ENCODE measurements at places on chromosomes 7 and 10.

DNA sequence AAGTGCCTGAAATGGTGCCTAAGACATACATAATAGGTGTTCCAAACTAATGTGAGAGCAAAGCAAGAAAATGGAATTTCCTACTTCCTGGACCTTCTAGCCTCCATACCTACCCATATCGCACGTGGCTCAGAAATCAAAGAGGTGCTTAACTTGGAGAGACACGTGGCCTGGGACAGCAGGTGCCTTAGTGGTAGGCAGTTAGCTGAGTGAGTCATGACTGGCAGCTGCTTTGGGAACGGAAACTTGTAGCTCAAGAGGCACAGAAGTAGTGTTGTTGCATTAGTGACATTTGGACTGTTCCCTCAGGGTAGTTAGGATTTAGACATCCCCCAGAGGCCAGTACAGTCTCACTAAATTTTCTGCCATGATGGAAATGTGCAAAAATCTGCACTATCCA, 12.0 kb upstream of the BMPER start:
- DNase-seq = no peak

DNA sequence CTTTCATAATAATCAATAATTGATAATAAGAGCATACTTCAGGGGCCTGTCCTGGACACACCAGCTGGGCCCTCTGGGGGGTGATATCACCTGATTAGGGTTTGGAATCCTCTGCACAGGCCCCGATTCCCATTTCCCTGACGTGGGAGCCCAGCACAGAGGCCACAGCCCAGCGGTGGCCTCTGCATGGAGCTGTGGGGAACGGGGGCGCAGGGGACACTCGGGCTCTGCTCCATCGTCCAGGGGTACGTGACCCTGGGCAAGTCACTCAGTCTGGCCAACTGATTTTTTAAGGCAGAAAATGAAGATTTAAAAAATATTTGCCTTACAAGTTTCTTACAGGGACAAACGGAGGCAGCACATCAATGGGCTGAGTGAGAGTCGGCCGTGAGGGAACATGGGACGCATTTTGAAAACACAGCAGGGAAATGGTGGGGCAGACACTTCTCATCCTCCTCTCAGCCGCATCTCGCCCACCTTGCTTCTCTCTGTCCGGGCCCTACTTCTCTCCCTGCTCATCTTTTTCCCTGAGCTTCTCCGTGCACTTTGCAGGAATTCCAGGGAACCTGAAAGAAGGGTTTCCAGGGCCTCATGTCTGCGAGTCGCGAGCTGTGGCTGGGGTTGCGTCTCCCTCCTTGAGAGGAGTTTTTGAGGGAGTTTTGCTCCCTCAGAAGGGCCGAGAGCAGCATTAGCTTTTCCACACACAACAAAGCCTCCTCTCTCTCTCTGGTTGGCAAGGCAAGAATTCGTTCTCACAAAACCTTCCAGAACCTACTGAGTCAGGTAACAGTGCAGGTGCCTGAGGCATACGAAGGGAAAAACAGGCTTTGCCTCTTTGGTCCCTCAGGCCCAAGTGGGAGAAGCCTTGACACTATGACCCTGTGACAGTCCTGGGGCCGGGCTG, 312.0 kb downstream of the WDR37 start:
- DNase-seq = no peak

GRCh38 chr7:76428149-76428823, 3.5 kb downstream of the ZP3 start:
- DNase-seq = no peak

DNA sequence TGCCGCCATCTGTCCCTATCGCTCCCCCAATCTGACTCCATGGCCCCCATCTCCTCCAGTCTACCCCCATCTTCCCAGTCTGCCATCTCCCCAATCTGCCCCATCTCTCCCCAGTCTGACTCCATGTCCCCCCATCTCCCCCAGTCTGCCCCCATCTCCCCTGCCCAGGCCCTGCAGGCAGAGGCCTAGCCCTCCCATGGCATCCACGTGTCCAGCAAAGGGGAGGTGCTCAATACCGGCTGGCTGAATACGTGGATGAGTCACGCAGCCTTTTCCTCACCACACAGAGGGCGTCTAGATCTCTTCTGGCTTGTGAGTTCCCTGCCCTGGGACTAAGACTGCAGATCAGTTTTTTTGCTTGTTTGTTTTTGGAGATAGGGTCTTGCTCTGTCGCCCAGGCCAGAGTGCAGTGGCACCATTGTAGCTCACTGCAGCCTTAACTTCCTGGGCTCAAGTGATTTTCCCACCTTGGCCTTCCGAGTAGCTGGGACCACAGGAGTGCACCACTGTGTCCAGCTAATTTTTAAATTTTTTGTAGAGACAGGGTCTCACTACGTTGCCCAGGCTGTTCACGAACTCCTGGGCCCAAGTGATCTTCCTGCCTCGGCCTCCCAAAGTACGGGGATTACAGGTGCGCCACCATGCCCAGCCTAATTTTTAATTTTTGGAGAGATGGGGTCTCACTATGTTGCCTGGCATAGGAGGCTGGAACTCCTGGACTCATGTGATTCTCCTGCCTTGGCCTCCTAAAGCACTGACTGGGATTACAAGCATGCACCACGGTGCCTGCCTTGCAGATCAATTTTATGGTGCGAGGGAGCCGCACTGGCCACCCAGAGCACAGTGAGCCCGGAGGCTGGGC, 15.3 kb upstream of the GPR146 start:
- peak; percentile 98 for DNase-seq

- DNase-seq = peak; percentile 72
Measured at GRCh38 chr7:73865738-73866445, 4.9 kb downstream of the TMEM270 start.

DNA sequence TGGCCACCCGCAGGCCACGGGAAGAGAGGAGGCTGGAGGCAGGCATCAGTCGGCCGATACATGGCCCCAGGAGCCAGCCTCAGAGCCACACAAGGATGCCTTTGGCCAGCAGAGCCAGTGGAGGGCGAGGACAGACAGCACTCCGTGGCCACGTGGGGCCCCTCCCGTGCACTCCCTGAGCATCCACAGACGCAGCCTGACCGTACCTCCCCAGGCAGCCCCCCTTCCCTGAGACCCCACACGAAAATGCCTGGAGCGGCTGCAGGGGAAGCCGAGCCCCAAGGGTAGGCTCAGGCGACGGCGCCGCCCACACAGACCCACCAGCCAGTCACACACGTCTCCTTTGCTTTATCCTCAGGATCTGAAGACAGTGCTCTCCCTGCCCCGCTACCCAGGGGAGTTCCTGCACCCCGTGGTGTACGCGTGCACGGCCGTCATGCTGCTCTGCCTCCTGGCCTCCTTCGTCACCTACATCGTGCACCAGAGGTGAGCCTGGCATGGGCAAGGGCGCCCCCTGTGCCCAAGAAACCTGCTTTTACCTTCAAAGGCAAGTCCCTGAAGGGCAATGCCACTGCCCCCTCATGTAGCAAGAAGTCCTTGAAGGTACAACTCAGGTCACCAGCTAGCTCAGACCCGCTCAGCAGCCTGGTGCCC, 9.0 kb downstream of the ADGRA1 start:
- DNase-seq = peak; percentile 19

DNA sequence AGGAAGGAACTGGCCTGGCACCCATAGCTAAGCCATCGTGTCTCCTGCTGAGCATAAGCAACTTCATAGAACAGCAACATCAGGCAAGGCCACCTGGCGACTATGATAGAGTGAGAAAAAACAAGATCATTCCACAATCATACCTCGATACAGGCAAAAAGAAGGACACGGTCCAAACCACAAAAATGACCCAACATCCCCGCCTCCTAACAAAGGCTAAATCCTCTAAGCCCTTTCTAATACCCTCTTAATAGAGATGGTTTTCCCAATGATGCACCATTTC, 40.2 kb upstream of the SVOPL start:
- DNase-seq = no peak

DNA sequence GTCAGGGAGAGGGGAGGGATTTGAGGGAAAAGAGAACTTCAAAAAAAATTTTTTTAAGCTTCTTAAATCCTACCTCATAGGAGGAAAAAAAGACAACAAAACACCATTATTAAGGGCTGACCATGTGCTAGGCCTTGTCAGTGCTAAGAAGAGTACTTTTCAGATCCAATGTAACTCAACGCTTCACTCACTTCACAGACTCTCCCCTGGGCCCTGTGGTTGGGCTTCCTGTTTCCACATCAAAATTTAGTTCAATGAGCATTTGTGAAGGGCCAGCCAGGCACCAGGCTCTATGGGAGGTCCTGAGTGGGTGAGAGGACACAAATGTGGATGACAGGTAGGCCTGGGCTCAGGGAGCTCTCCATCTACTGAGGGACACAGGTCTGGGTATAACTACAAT, 249.8 kb downstream of the PTEN start:
- peak; percentile 97 for DNase-seq

DNA sequence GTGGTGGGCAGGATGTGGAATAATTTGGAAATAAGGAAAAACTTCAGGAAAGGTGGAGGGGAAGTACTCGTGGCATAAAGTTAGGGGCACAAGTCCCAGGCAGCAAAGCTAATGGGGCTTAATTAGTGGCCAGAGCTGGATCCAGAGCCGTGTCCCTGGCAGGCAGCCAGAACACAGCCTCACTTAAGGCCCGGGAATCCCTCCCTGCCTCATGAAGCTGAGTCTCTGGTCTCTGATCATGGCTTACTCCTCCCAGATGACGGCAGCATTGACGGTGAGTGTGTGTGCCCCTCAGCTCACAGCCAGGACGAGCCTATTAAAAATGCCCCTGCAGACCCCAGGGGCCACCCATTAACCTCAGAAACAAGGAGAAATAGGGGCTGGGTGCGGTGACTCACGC, 48.2 kb upstream of the NPTX2 start:
- DNase-seq = no peak

DNA sequence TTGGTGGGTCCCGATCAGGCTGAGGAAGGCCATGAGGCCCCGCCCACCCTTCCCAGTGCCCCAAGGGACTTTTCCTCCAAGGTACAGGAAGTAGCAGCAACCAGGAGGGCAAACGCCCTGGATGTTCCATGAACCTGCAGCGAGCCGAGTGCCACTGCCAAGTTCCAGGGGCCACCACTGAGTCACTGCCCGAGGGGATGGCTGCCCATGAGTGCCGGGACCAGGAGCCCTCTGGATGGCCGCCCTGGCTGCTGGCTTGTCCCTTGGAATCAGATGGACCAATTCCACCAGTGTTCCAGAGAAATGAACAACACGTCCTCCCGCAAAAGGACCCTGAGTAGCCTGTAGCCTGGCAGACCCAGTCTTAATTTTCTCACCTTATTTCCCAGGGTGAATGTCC, 74.2 kb downstream of the ZRANB1 start:
- DNase-seq = no peak

DNA sequence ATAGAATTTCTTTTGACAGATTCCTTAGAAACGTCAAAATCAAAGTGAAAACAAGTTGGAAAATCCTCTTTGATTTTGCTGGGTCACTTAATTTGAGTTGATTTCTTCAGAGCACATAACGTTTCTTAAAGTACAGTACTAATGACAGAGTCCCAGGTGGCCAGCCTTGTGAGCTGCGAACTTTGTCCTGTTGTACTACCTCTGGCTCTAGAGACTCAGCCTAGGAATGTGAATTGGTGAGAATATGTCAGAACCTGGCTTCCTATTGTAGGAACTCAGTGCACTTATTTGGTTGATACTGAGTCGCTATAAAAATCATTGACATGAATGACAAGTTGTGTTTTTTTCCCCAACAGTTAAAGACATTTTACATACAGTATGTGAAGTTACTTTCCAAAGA, 20.2 kb downstream of the SDK1 start:
- DNase-seq = no peak

GRCh38 chr10:18240185-18240882, 100.1 kb downstream of the CACNB2 start:
- peak; percentile 6 for DNase-seq

DNA sequence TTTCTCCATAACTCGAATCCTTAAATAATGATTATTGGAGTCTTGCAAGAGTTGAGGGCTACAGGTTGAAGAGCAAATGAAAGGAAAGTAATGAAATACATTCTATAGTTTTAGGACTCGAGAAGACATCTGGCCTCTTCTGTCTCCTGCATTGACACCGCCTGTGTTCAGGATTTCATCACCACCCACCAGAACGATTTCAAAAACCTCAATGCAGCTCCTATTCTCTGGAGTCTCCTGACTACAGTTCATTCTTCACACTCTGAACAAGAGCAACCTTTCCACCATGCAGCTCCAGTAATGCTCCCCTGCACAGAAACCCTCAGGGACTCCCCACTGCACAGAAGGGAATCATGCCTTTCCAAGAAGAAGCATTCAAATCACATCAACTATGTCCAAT, 5.5 kb downstream of the IL15RA start:
- peak; percentile 57 for DNase-seq

- DNase-seq = no peak
Measured at GRCh38 chr10:47372726-47373125, 11.4 kb downstream of the ZNF488 start.

GRCh38 chr7:117066668-117067067, 113.4 kb downstream of the ST7 start:
- DNase-seq = peak; percentile 73

GRCh38 chr10:17918187-17918903, 33.4 kb upstream of the SLC39A12 start:
- no peak for DNase-seq

DNA sequence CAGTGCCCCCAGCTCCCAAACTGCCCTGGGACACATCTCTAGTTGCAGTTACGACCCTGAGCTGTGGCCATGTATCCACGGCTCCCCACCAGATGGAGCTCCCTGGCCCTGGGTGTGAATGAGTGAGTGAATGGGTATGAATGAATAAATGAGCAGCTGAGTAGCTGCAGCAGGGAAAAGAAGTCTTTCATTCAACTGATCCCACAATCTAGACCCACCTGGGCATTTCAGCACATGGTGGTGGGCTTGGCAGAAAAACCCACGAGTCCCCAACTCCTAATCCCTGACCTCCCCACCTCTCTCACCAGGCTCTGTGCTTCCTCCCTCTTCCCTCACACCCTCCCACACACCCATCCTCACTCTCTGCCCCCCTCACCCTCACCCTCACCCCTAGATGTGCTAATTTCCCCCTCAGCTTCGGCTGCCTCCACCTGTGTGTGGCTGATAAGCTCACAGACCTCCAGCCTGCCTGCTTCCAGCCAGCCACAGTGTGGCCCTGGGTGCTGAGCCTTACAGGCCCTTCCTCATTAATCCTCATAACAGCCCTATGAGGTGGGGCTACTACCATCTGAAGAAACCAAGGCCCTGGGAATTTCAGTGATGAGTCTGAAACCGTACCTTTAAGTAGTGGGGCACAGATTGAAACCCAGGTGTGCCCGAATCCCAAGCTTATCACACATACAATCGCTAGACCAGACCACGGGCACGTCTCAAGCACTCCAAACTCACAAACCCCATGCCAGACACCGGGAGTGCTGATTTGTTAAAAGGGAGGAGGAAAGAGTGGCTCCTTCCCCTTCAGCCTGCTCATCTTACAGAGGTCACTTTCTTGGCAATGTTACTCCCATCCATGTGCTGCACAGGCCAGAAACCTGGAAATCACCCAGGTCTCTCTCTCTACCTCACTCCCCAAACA, 2.2 kb upstream of the ATP6V1F start:
- peak; percentile 52 for DNase-seq

DNA sequence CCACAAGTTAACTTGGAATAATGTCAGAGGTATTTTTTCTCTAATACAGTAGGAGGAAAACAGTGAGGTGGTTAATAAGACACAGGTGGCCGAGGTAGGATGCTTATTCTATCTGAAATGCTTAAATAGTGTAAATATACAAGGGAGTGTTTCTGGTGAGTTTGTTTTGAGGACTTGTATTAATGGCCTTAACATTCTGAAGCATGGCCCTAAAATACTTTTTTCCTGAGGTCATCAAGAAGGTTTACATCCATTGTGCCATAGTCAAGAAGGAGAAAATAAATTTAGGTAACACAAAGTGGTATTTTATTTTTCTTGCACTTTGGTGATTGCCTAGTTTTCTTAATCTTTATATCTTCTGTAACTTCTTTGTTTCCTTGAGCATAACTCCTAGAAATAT, 18.8 kb downstream of the GNAI1 start:
- no peak for DNase-seq

GRCh38 chr10:132574783-132575319, 37.3 kb downstream of the INPP5A start:
- peak; percentile 94 for DNase-seq

Measured in NB4 (cell line).